ENCODE measurements at places on chromosomes 1 and 21. TPM values are rescaled to one million over a fixed set of nuclear protein-coding genes. Genes with fewer than 3 reads are reported as not detected.

PRAMEF5 gene
- not detected for total RNA-seq

CREB3L4 gene
- 12.0 TPM for total RNA-seq

TINAGL1 gene
- total RNA-seq: not detected

TRIM33 gene
- 45.5 TPM for total RNA-seq
